Karpas-422 (cell line): ENCODE measurements at places on chromosomes 1 and 21.

- DNase-seq = no peak
These were observed 1.8 kb downstream of the GPR3 start for GRCh38 chr1:27394282-27394658.

- no peak for DNase-seq
These were observed 10.6 kb downstream of the FAF1 start for GRCh38 chr1:50949286-50949982.

DNA sequence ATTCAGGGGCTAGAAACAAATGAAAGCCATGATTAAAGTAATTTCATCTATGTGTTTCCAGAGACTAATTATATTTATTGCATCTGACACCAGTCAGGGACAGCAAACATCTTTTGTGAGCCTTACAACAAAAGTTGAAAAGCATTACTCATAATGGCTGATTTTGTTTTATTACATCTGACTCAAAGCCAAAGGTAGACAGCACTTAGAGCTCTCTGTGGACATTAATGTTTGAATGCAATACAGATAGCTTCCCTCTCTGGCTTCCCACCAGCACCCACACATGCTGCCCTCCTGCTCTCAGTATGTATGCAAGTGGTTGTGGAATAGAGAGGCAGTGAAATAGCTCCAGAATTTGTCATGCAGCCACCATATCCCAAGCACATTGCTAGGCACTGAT lies 198.7 kb downstream of the SETD4 start:
- no peak for DNase-seq

- DNase-seq = peak; percentile 37
These were observed 124.3 kb upstream of the GADD45A start for GRCh38 chr1:67560580-67561255.

DNA sequence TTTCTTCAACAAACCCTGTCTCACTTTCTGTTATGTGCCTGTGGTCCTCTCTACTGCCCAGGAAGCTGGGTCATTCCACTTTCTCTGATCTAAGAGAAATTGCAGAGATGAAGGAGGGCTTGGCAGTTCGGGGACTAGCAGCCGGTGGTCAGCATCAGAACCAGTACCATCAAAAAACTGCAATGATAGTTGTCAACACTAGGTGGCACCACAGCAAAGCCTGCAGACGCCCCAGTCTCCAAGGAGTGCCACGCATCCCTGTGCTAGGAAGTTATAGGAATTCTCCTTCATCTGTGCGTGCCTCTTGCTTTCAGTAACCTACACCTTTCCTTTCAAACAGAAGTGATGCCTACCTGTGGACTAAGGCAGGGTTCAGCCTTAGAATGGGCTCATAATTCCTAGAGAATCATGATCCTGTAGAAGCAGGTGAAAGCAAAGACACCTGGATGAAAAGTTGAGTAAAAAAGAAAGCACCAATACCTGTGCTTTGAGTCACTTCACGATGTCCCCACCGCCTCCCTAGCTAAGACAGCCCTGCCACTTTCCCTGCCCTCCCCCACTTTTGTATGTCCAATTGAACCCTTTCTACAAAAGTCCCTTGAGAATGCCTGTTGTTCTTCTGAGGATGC lies 129.2 kb downstream of the ADAMTS1 start:
- peak; percentile 52 for DNase-seq

DNA sequence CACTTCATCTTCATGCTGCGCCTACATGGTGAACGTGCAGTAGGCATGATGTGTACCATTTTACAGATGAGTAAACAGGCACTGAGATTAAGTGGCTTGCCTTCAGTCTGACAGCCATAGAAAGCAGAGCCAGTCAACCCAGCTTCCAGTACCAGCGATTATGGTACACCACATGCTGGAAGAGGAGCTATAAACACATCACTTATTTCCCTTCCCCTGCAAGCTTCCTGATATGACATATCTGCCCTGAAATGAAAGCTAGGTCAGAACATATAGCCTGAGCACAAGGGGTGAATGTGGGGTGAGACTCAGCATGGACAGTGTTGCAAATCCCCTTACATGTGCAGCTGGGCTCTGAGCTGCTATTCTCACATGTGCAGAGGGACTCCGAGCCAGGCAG lies 33.8 kb upstream of the IL20 start:
- DNase-seq = no peak

DNA sequence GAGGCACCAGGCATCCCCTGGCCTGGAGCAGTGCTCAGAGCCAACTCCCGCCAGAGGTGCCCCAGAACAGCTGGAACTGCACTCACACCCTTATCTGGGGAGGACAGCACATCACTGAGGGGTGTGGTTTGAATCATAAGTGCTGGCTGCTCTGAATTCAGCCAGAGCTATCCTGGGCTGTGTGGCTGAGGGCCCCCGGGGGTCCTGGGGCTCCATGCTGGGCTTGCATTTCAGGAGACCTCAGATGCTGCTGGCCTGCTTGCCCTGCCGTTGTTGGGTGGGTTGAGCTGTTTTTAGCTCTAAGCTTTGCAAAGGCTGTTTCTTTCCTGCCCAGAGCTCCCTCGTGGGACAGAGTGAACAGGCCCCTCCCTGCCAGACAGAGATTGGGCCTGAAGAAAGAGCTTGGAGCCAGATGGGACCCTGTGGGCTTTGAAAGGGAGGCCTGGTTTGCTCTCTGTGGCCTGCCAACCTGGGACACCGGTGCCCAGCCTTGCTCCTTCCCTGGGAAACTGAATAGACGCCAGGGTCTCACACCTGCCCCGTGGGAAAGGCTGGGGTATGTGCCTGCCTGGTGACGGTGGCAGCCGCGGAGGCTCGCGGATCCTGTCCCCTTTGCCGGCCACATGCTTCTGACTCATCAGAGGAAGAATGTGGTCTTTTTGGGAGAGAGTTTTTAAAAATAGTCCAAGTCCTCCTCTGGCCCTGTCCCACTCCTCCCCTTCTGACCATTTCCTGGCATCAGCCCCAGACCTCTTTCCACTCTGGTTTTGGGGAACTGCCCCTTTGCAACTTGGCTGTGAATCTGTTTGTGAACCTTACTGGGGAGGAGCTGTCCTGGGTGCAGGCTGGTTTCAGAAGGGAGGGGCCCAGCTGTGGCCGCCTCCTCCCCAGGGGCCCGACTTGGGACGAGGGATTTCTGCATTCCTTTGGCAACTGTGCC lies 30.0 kb downstream of the ARHGEF10L start:
- no peak for DNase-seq

DNA sequence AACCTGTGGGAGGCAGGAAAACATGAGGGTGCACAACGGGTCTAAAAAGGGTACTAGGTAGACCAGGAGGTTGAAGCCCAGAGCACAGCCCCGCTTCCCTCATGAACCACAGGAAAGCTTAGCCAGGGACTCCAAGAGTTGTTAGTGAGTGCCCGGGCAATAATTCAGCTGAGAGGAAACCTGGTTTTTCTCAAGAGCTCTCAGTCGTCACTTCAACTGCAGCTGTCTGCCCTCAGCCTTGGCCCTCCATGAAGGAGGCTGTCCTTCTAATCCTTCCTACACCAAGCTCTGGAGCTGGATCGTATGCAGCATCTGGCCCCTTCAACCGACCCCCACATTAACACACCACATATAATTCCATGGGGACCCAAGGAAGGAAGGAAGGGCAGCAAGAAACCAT lies 77.0 kb upstream of the BACE2 start:
- DNase-seq = no peak

- DNase-seq = no peak
These were observed 13.3 kb downstream of the CDKN2C start for GRCh38 chr1:50983219-50983802.

DNA sequence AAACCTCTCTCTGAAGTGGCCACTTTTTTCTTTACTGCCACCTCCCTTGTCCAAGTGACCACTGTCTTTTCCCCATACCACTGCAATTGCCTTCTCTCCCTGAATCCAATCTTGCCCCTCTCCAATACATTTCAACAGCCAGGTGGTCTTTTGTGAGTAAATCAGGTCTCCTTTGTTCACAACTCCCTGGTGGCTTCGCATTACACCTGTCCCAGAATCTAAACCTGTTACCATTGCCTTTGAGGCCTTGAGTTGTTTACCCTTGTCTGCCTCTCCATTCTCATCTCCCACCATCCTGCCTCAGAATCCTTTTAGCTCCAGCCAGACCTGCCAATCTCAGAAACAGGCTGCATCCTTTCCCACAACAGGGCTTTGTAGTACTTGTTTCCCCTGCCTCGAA lies 21.8 kb upstream of the DYNLT5 start:
- DNase-seq = no peak

DNA sequence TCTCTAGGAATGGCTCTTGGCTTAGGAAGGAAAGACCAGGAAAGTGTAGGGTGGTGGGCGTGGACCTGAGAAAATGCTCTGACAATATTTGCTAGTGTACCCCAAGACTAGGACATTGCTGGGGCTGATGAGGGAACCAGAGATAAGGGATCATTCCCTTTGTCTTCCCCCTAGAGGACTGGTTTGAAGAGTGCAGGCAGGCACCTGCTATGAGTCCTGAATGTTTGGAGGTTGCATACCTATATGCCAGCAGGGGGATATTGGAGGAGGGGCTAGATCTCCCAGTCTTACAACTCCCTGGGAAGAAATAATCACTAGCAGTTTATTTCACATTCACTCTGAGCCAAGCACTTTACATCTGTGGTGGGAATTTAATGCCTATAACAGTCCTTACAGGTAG lies 6.0 kb upstream of the BCL10 start:
- DNase-seq = no peak

- DNase-seq = no peak
These were observed 44.7 kb downstream of the EIF2B3 start for GRCh38 chr1:44941424-44942324.

- DNase-seq = no peak
These were observed 758 bp upstream of the HUNK start for GRCh38 chr21:31872072-31872451.

- no peak for DNase-seq
These were observed 17.2 kb downstream of the CC2D1B start for GRCh38 chr1:52348704-52349300.

GRCh38 chr1:159753386-159753785 lies 27.4 kb upstream of the DUSP23 start:
- DNase-seq = no peak

DNA sequence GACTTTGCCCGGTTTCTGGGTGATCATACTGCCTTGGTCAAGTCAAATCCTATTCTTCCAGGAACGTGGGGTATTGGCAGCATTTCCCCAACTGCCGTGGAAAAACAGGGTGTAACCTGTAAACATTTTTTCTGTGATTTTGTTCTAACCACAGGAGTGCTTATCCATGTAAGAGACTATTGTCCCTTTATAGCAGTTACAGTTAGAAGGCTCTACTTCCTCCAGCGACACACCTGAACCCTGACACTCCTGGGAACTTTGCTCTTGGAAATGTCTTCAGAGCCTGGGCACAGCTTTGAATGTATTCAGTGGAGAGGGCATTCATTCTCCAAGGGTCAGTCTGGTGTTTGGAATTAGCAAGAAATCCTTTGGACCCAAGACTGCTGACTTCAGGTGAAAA lies 26.4 kb upstream of the ARHGEF10L start:
- DNase-seq = no peak

GRCh38 chr21:28339403-28339802 lies 653.3 kb downstream of the LTN1 start:
- DNase-seq = no peak

- DNase-seq = peak; percentile 82
These were observed 4.2 kb upstream of the NVL start for GRCh38 chr1:224333939-224334786.

- DNase-seq = peak; percentile 93
These were observed 46.3 kb downstream of the GPA33 start for GRCh38 chr1:167043752-167044488.

GRCh38 chr21:31666445-31667010 lies 7.0 kb downstream of the SOD1 start:
- no peak for DNase-seq

- DNase-seq = no peak
These were observed 9.8 kb downstream of the PADI3 start for GRCh38 chr1:17258758-17259130.

GRCh38 chr1:169466259-169467230 lies 19.2 kb downstream of the SLC19A2 start:
- DNase-seq = no peak

- DNase-seq = no peak
These were observed 231.3 kb downstream of the TOMM20 start for GRCh38 chr1:234897390-234897749.

- no peak for DNase-seq
These were observed 677 bp downstream of the NCAM2 start for GRCh38 chr21:20998886-20999285.

DNA sequence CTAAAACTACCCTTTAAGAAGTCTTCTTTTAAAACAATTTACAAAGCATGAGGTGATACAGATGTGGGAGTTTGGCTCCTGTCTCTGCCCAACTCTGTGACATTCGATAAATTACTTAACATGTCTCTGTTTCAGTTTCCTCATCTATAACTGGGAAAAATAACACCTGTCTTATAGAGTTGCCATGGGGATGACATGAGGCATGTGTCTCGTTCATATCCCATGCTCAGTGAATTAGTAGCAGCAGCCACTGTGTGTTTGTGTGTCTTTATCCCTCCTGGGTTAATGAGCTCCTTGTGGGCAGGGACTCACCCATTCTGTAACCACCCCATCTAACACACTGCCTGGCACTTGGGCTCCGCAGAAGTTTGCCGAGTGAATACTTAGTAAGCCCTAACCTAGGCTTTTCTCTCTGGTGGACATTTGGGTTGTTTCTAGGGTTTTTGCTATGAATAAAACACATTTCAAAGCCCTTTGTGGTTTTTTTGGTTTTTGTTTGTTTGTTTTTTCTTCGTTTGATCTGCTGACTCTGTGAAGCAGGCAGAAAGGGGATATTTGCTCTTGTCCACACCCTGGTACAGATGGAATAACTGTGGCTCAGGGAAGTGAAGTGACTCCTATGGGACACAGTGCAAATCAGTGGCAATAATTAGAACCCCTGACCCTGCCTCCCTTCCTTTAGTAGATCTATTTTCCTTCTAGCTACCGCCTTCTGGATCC lies 797 bp upstream of the KCNJ9 start:
- DNase-seq = no peak

GRCh38 chr1:1631782-1632420 lies at the start of gene MMP23B:
TSS of gene MMP23B (plus strand) at chr1:1632173. CDS start at chr1:1632219, 46 bp downstream.
- no peak for DNase-seq

- no peak for DNase-seq
These were observed 8.3 kb downstream of the CHTOP start for GRCh38 chr1:153642161-153642560.

GRCh38 chr1:118275472-118276115 lies 90.6 kb upstream of the SPAG17 start:
- DNase-seq = no peak

GRCh38 chr1:193079187-193079586 lies 19.8 kb downstream of the RO60 start:
- DNase-seq = no peak

GRCh38 chr1:203521074-203521794 lies 27.3 kb downstream of the OPTC start:
- no peak for DNase-seq

GRCh38 chr1:4021974-4022268 lies 121.8 kb upstream of the C1orf174 start:
- no peak for DNase-seq

GRCh38 chr1:6224718-6225117 lies 11.0 kb downstream of the ICMT start:
- DNase-seq = no peak
